ENCODE measurements at places on chromosomes 11 and 22. TPM values are rescaled to one million over a fixed set of nuclear protein-coding genes. Genes with fewer than 3 reads are reported as not detected.
A peak's percentile ranks its signal among the peaks of the same experiment; 100 is the strongest.

GRCh38 chr22:23786261-23786710 lies 480 bp upstream of the SMARCB1 start:
- H3K36me3 ChIP-seq, result no peaks in the 10 kb centered on the region
- no peaks in the 10 kb centered on the region for H3K27me3 ChIP-seq
- DNase-seq, result no peak

DNA sequence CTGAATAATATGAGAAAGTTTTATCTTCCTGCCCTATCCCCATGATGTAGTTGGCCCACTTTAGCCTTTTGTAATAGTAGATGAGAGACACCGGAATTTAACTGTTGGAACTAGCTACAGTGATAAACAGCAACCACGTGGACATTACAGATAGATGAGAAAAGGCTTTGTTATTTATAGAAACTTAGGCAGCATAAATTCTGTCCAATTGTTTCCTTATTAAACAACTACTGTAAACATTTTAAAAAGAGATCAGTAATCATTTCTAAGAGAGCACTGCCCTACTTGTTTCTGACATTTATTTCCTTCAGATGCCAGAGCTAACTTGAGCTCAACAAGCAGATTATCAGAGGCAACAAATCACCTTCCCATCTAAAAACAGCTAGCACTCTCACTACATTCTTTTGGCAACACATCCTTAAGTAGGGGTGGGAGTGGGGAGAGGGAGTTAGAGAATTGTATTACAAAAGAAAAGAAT lies 63.1 kb downstream of the SOX6 start:
- H3K4me3 ChIP-seq, result no peak overlapping the region
- H3K27me3 ChIP-seq, result no peaks in the 10 kb centered on the region
- no peaks in the 10 kb centered on the region for H3K4me1 ChIP-seq
- no peak overlapping the region for H3K27ac ChIP-seq

GRCh38 chr11:862081-862661 lies 19.5 kb downstream of the TSPAN4 start:
- H3K4me3 ChIP-seq, result no peak overlapping the region
- H3K27ac ChIP-seq, result no peak overlapping the region
- H3K4me1 ChIP-seq, result no peaks in the 10 kb centered on the region

DNA sequence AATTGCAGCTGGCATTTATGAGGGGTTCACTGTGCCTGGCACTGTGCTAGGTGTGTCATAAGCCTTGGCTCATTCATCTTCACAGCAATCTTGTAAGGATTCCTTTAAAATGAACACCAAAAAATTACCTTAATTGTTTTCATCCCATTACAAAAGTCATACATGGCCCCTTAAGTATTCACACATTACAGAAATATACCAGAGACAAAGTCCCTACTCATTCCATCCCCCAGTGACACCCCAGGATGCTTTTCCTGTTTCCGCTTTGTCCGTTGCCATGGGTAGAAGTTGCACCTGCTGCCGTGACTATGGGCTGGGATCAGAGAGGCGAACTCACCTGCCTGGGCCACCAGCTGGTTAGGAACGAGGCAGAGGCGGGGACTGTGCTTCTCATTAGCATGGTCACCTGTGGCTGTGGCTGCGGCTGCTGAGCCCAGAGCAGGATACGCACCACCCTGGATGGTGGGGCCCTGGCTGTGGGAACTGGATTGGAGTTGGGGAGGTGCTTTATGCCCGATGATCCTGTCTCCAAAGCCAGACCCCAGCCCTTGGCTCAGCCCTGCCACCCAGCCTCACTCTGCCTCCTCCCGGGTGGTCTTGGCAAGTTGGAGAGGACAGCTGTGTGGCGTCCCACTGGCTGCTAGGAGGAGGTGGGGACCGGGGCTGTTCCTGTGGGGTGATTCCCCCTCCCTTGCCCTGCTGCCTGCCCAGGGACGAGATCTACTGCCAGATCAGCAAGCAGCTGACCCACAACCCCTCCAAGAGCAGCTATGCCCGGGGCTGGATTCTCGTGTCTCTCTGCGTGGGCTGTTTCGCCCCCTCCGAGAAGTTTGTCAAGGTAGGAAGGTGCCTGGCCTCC lies 60.8 kb downstream of the MYO7A start:
- H3K4me3 ChIP-seq, result no peak overlapping the region
- no peaks in the 10 kb centered on the region for H3K4me1 ChIP-seq
- H3K27ac ChIP-seq, result no peak overlapping the region

GRCh38 chr22:19565382-19566278 lies 41.4 kb upstream of the CLDN5 start:
- no peak overlapping the region for H3K4me3 ChIP-seq
- H3K27ac ChIP-seq, result no peak overlapping the region
- no peak for DNase-seq

- H3K27me3 ChIP-seq, result no peaks in the 10 kb centered on the region
- no peak for DNase-seq
- no peaks in the 10 kb centered on the region for H3K36me3 ChIP-seq
- no peaks in the 10 kb centered on the region for H3K4me1 ChIP-seq
- no peak overlapping the region for H3K4me3 ChIP-seq
- H3K27ac ChIP-seq, result no peak overlapping the region
These were observed 77.4 kb upstream of the SPON1 start for GRCh38 chr11:13885083-13885482.

- no peak for DNase-seq
- H3K4me1 ChIP-seq, result no peaks in the 10 kb centered on the region
- no peak overlapping the region for H3K27ac ChIP-seq
- no peak overlapping the region for H3K4me3 ChIP-seq
These were observed 13.9 kb upstream of the TP53AIP1 start for GRCh38 chr11:128956401-128957201.

DNA sequence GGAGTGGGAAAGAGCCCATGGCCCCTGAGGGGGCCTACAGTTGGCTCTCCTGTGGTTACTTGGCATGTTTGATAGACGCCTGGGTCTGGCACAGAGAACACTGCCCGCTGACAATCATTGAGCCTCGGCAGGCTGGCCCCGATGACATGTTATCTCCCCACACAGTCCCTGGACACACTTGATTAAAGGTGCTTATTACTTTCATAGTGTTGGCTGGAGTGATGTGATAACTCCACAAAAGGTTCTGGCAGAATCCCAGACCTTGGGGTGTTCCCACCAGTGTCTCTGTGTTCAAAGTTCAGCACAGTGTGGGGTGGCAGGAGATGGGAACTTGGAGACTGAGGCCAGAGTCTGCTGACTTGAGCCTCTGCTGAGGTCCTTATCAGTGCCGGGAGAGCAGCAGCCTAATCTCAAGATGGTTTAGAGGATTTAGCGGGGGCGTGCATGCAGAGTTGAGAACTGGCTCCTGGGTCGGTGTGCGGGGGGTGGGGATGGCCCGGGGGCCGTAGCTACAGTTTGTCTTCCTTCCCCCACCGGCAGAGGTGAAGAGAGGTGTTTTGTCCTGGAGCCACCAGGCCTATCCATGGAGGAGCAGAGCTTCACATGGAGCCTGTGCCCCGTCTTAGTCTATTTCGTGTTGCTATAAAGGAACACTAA lies 22.5 kb downstream of the PARVB start:
- H3K4me1 ChIP-seq, result no peaks in the 10 kb centered on the region
- H3K36me3 ChIP-seq, result no peaks in the 10 kb centered on the region
- no peak overlapping the region for H3K4me3 ChIP-seq
- no peak overlapping the region for H3K27ac ChIP-seq

DNA sequence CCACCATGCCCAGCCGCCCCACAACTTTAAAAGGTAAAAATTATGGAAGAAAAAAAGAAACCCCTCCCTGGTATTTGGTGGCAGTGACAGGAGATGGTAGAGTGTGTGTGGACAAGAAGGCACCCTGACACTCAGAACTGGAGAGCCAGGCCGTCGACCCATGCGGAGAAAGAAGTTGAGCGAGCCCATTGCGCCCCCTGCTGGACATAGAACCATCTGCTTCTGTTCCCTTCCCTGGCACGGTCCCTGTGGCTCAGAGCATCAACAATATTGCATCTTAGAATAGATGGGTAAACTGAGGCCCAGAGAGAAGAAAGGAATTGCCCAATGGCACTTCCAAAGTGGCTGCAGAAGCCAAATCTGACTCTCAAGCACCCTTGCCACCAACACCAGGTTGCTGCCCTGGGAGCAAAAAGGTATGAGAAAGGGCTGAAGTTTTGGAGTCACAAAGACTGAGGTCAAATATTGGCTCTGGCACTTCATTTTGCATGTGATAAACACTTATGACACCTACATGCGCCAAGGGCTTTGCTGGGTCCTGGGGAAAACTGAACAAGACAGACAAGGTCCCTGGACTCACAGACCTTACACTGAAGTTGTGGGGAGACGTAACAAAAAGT lies 8.6 kb downstream of the MRPL11 start:
- no peak overlapping the region for H3K4me3 ChIP-seq
- H3K27ac ChIP-seq, result no peak overlapping the region
- no peaks in the 10 kb centered on the region for H3K27me3 ChIP-seq

DNA sequence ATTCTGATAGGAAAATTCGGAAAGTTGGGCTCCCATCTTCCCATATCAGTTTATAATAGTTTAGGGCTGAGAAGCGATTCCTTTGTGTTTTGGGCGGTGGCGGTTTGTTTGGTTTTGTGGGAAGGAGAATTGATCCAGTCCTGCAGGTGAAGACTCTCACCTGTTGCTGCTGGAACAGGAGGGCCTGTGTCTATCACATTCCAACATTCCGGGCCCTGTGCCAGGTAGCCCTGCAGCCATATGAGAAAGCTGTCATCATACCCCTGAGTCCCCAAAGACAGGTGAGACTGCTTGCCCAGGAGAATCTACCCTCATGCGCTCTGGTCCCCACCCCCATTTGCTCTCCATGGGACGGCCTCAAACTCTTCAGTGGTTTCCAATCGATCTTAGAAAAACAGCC lies 62.1 kb downstream of the TRAF6 start:
- H3K4me1 ChIP-seq, result no peaks in the 10 kb centered on the region
- DNase-seq, result no peak
- H3K4me3 ChIP-seq, result no peak overlapping the region
- no peak overlapping the region for H3K27ac ChIP-seq
- H3K27me3 ChIP-seq, result no peaks in the 10 kb centered on the region
- H3K36me3 ChIP-seq, result no peaks in the 10 kb centered on the region

The HBB gene
- total RNA-seq, result 649 TPM

DNA sequence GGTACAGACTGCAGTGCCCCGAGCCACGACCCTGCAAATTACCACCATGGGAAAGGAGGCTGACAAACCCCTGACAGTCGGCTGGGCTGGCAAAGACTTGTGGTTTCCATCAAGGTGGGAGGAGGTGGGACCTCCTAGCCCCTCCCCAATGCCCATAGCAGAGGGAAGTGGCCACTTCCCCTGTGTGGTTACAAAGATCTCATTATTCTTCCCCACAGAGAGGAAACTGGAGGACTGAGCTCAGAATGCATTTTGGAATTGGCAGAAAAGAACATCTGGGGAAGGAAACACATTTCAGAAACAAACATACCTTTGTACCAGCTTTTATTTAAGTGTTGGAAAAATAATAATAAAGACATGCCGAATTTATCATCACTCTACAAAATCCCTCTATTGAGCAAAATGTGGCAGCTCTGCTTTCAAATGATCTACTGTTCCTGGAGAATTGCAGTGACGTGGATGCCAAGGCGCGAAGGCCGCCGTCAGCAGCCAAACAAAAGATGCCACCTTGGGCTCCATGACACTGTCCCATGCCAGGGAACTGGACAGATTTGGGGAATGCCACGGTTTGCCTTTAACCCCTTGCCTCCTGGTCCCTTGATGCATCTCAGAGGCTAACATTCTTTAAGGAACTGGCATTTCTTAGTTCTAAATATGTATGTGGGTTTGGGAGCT lies 169.6 kb downstream of the CRYBB2 start:
- H3K27ac ChIP-seq, result no peak overlapping the region
- no peak for DNase-seq
- H3K4me1 ChIP-seq, result no peaks in the 10 kb centered on the region
- no peaks in the 10 kb centered on the region for H3K36me3 ChIP-seq

- DNase-seq, result no peak
- no peak overlapping the region for H3K27ac ChIP-seq
These were observed 207.0 kb downstream of the TBC1D22A start for GRCh38 chr22:46969491-46969890.

DNA sequence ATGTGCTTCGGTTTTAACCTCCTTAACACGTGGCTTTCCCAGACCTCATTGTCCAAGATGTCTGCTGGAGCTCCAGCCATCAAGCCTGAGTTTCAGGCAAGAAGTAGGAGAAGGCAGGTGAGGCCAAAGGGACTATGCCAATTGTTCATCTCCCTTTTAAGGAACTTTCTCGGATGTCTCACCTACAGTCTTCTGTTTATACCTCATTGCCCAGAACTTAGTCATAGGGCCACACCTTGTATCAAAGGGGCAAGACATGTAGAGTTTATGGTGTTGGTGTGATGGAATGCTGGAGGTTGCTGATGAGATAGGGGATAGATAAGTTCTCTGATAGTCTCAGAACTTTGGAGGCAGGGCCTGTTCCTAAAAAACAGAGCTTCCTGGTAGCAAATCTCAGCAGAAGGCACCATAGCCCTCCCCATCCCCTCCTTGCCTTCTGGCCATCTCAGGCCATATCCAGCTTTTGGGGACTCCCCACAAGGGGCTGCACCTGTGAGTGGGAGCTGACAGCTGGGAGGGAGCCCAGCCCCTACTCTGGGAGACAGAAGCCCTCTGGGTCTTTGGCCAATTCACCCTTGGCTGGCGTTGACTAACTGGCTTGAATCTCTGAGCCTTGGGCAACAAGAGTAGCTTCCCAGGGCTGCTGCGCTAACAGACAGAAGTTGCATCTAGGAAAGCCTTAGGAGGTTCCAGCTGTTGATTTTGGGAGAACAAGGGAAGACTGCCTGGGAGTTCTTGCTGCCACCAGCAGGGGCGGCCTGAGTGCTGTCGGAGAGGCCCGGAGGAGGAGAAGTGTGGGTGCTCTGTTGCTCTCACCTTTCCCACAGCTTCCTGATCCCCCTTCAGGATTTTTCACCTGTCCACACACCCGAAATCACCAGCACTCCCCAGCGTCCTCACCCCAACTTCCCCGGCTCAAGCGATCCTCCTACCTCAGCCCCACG lies 149.8 kb upstream of the THY1 start:
- H3K4me1 ChIP-seq, result no peaks in the 10 kb centered on the region
- DNase-seq, result no peak
- no peak overlapping the region for H3K27ac ChIP-seq
- no peak overlapping the region for H3K4me3 ChIP-seq
- H3K36me3 ChIP-seq, result no peaks in the 10 kb centered on the region

GRCh38 chr11:65486570-65487466 lies 12.0 kb upstream of the MALAT1 start:
- no peaks in the 10 kb centered on the region for H3K36me3 ChIP-seq
- H3K27me3 ChIP-seq, result no peaks in the 10 kb centered on the region
- H3K4me1 ChIP-seq, result no peaks in the 10 kb centered on the region
- peak overlapping the region; percentile 99 for H3K27ac ChIP-seq

The C11orf87 gene
- not detected for total RNA-seq

DNA sequence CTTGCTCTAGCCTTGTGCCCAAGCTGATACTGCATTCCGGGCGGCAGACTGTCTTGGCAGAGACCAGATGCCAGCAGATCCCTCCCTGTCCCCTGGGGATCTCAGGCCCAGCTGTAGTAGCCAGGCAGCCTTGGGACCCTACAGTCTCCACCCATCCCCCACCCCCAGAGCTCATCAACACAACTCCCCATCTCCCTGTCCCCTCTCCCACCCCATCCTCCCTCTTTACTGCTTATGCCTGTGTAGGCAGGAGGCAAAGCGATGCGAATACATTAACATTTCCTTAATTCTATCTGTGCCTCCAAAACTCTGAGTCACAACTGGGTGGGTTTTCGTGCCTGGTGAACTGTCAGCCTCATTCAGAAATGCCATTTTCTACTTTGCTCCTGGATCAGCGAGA lies 547.6 kb downstream of the BUD13 start:
- H3K27me3 ChIP-seq, result no peaks in the 10 kb centered on the region
- H3K4me3 ChIP-seq, result no peak overlapping the region
- no peak for DNase-seq
- H3K27ac ChIP-seq, result no peak overlapping the region
- no peaks in the 10 kb centered on the region for H3K36me3 ChIP-seq

The PRAME gene
- not detected for total RNA-seq
